ENCODE measurements at places on chromosomes 3 and 15.

GRCh38 chr15:60673918-60674558, 195.1 kb upstream of the ICE2 start:
- DNase-seq, result no peak

DNA sequence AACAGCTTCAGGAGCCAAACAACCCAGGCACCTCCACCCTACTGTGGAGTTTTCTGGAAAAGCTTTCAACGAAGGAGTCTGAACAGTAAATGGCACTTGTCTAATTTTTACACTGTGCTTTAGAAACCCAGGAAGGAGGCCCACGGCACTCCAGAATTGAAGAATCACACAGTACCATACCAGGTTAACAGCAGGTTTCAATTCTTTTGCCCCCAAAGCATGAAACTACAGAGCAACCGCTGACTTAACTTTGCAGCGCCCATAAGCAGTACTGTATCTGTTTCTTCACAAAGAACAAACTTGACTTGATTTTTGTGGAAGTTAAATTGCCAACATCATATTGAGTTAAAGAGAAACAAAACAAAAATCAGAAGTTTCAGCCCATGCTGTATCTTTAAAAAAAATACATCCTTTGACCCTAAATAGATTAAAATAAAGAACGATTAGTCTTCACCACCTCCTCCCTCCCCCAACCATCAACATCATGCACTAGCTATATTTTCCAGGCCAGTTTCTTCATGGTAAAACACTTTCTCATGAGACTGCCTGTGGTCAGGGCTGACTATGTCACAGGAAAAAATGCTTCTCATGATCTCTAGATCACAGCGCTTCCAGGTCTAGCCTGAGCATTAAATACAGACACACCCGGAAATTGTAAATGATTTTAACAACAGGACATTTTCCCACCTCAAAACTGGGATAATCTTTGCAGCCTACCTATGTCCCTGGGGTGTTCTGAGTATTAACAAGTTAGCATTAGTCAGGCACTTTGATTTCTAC, 456.3 kb downstream of the FOXP1 start:
- DNase-seq, result no peak

GRCh38 chr3:27565201-27565852, 81.1 kb upstream of the SLC4A7 start:
- DNase-seq, result no peak

- DNase-seq, result no peak
These were observed 69.0 kb upstream of the CCDC80 start for GRCh38 chr3:112709911-112710310.

- DNase-seq, result no peak
These were observed 1.5 kb downstream of the DLL4 start for GRCh38 chr15:40930430-40931299.

DNA sequence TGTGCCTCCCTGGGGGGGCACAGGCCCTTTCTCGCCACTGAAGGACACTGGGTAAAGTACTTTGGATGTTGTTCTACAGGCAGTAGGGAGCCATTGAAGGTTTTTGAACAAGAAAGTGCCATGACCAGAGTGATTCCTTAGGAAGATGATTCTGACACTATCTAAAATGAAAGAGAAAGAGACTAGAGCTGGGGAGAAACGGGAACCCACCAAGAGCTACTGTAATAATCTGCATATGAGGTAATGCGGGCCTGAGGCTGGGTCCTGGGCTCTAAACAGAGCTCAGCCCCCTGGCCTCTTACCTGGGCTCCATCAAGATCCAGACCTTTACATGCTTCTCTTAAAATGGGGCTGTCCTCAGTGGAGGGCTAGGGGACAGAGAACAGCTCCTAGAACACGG, 24.9 kb downstream of the GRK7 start:
- DNase-seq, result no peak

GRCh38 chr3:196754091-196754981, 14.7 kb downstream of the PAK2 start:
- DNase-seq, result no peak
